Mucosa of descending colon (tissue), 3 donors: ENCODE measurements at places on chromosomes 16 and 17.

GRCh38 chr17:68840073-68840472, 115.1 kb downstream of the ABCA8 start:
- no peak for DNase-seq

DNA sequence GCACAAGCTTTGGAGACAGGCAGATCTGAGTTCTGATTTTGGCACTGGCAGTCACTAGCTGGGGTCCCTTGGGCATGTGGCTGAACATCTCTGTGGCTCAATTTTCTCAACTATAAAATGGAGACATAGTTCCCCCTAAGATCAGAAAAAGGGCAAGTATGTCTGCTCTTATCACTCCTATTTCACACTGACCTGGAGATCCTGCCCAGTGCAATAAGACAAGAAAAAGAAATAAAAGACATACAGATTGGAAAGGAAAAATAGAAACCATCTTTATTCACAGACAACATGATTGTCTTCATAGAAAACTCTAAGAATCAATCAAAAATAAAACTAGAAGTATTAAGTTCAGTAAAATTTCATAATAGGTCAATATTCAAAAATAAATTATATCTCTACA, 56.0 kb upstream of the LHX1 start:
- DNase-seq, result no peak

DNA sequence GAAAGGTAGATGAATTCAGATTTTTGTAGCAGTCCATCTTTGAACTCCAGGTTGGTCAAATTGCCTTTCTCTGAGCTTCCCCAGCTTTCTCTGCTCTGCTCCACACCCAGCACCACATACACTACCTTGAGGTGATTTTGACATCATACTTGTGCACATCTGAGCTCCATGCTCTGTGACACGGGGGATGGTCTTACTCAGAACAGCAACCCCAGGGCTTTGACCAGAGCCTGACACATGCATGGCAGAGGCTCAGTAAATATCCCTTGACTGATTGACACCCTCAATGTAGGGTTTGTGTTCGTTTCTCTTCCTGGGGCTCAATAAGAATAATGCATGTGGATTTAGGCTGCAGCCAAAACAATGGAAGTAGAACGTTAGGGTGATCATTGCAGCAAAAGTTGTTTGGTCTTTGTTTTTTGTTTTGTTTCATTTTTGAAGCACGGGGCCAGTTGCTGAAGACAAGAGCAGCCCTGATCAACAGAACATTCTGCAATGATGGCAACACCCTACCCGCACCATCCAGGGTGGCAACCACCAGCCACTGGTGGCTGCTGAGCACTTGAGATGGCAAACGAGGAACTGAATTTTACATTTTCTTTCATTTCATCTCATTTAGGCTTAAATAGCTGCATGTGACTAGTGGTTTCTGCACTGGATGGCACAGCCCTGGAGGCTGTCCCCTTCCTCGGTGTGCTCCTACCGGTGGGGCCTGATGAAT, 224.8 kb upstream of the TNRC6C start:
- no peak for DNase-seq

DNA sequence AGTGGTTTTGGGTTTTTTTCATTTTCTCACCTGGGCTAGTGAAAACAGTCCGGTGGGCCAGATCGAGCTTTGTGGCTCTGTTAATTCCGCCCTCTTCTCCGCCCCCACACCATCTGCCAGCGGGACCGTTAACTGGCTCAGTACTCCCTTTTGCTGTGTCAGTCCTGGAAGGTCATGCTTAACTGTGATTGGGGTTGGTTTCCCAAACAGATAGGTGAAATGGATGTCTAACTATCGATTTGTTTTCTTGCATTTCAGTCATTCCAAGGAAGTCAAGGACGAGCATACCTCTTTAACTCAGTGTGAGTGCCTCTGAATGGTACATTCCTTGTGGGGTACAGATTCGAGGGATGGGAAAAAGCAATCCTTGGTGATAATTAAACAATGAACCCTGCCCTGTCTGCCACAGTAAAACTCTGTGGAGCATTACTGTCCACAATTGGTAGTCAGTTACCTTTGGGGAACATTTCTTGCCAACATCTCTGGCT, 56.7 kb downstream of the YPEL2 start:
- no peak for DNase-seq

DNA sequence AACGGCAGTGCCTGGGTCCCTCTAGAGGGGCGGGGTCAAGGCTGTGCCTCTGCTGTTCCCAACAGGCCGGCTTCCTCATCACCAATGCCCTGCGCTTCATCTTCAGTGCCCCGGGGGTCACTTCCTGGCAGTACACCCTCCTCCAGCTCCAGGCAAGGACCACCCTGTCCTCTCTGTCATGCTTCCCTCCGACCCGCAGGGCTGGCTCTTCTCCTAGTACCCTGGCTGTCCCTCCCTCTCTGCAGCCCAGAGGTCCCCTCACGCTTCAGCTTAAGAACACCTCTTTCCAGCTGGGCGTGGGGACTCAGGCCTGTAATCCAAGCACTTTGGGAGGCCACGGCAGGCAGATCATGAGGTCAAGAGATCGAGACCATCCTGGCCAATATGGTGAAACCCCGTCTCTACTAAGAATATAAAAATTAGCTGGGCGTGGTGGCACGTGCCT, 25.8 kb downstream of the CASKIN2 start:
- DNase-seq, result no peak

GRCh38 chr17:2745317-2746037, 4.0 kb downstream of the CCDC92B start:
- no peak for DNase-seq

DNA sequence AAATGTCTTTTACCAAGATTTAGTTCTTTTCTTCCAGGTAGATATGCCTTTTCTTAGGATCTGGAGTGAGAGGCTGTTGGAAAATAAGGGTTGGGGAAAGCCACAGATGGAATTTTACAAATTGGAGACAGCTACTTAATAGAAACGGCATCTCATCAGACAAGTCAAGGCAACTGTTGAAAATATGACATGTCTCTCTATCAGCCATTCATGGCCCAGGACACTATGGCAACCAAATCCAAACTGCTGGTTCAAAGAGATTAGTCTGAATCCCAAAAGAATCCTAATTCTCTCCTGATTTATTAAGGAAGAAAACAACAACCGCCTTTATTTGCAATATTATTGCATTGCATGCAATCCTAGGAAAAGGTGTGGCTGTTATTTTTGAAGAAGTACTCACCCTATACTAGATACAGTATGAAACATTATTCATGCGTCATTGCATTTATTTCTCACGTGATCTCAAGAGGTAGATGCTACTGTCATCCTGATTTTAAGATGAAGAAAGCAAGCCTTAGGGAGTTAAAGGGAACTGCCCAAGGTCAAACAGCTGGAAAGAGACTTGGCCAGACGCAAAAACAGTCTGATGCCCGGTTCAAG, 12.6 kb upstream of the CEP20 start:
- no peak for DNase-seq

DNA sequence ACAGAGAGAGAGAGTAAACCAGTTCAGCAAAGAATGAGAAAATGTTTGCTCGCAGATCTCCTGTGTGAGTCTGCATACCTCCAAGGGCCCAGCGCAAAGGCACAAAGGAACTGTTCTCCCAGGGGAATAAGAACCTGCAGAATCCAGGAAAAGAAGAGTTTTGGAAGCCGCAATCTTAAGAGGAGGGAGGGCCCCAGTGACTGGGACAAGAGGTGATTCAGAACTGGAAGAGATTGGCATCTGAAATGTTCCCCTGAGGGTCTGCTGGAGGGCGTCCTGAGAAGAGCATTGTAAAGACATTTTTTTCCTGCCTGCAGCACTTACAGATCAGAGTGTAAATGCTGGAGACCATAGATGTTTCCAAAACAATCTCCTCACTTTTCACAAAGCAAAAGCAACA, 6.1 kb downstream of the ATMIN start:
- DNase-seq, result no peak

DNA sequence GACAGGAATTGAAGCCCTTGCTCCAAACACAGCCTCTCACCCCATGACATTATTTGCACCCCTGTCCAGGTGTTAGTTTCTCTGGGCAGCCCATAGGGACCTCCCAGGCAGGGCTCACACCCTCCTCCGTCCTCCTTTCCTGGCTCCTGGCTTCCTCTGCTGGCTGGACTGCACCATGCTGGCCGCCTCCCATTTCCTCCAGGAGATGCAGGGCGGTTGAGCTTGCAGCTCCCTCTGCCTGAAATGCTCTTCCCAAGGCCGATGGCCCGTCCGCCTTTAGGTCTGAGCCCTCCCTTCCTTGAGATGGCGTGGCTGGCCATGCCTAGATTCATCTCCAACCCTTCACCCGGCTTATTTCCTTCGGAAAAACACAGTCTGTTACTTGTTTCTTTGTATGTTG, 334.8 kb downstream of the SNX29 start:
- no peak for DNase-seq

GRCh38 chr16:68991075-68991474, 114.4 kb upstream of the HAS3 start:
- no peak for DNase-seq

DNA sequence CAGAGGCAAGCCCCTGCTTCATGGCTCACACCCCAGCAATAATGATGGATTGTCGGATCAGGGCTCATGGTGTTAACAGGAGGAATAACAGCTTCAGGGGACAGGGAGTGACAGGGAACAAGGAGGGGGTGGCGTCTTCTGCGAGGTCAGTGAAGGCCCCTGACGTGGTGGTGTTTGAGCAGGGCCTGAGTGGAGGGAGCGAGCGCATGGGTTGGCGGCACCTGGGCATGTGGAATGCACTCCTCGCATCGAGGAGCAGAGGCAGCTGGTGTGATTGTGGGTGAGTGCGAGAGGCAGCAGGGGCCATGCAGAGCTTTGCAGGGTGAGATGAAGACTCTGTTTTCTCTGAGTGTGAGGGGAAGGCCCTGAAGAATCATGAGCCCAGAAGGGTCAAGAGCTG, 33.3 kb downstream of the CLUAP1 start:
- no peak for DNase-seq

DNA sequence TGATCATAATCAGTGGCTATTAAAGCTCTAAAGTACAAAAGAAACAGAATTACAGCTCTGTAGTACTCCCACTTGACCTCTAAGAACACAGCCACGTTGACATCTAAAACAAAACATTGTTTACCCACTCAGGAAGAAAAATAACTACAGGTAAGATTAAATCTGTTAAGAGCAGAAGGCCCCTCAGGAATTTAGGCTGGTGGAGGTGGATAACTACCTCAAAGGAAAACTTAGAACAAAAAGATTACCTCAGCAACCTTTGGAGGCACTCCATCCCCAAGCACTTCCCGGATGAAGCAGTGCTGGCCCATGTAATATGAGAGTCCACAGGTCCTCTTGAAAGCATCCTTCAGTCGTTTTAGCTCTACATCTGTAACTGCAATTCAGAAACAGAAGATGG, 46.7 kb downstream of the USP32 start:
- DNase-seq, result no peak

DNA sequence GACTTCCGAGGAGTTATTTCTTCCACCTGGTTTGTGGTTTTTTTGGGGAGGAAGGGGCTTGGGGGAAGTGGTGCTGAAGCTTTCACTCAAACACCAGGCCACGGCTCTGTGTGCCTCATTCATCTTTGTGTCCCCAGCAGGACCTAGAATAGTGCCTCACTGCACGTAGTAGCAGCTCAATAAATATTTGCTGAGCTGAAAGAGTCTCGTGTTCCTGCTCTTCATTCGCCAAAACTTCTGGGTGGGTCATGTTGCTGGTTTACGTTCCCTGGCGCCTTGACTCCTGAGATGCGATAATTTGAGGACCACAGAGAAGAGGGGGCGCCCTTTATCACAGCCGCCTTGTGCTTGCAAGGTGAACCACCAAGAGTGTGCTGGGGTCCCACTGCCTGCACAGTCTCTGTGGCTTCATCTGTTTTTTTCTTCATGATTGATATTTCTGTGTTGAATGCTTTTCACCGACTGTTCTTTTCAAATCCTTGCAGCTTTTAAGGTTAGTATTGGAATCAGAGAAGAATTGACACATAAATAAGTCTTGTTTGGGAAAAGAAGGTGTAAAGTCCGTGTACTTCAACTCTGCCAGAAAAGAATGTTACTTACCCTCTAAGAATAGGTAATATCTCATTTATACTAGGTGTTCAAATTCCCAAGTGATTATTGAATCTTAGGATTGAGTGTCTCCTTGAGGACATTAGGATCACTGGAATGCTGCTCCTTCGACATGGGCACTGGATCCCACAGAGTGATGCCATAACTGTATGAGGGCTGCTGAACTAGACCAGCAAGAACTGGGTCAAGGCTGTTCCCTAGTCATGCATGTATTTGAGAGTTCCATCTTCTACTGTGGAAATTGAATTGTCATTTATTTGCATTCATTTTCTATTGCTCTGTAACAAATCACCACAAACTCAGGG, 92.7 kb upstream of the CLEC18A start:
- no peak for DNase-seq

GRCh38 chr16:23374721-23375510, 72.8 kb downstream of the SCNN1B start:
- peak; percentile 77 for DNase-seq

GRCh38 chr16:10040136-10041080, 141.8 kb downstream of the GRIN2A start:
- no peak for DNase-seq

DNA sequence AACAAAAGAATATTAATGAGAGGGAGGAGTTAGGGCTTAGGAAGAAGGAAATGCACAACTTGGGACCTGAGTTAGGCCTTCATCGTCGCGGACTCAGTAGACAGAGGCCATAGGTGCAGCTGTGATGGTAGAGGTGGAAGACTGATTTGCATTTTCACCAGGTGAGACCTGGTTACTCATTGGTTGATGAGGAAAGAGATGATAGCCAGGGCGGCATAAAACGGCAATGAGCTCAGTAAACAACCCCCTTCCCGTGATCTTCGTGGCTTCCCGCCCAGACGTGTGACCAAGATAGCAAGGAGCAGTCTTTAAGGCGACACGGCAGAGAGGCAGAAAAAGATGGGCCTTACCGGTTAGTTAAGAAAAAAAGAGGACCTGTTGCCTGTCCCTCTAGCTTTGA, at the start of gene TMC5:
TSS of gene TMC5 (plus strand) at position 244 of the 400 bp plus-strand sequence. CDS start 22,156 bp downstream, outside the sequence.
- DNase-seq, result peak; percentile 78

GRCh38 chr17:80780381-80781198, 211.1 kb upstream of the CHMP6 start:
- no peak for DNase-seq

DNA sequence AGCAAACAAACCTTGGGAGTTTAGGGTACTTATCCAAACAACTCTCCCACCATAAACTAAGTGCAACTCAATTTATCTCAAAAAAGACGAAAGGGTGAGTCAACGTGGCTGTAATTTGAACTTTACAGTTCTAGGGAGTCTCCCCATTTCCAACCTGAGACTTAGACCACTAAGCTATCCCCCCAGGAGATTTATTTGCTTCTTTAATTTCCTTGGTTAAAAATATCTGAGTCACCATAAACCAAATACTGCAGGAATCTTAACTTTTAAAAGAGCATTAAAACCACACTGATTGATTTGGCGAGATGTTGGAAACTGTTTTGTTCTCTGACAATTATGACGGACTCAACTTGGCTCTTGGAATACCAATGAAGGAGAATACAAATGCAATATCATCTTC, 299.3 kb upstream of the SOX9 start:
- DNase-seq, result no peak

GRCh38 chr17:2750721-2751120, 1.3 kb upstream of the CCDC92B start:
- DNase-seq, result no peak

GRCh38 chr16:3202903-3203539, 15.0 kb downstream of the OR1F1 start:
- DNase-seq, result no peak
